ENCODE measurements at places on chromosomes 1 and 21.

DNA sequence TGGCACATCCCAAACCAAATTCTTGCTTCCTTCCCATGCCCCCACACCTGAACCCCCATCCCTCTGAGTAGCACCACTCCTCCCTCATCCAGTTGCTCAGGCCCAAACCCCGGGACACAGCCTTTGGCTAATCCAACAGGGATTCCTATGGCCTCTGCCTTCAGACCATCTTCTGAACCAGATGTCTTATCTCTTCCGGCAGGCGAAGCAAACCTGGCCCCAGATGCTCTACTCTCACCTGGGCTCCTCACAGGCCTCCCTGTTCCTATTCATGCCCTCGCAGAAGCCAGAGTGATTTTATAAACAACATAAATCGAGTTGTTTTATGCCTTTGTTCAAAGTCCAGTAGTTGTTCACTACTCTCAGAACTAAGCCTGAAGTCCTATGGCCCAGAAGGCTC is 12.5 kb upstream of the KCNA2 start:
- no peak for DNase-seq

GRCh38 chr1:6470132-6471085 is 4.4 kb upstream of the TNFRSF25 start:
- DNase-seq, result no peak

DNA sequence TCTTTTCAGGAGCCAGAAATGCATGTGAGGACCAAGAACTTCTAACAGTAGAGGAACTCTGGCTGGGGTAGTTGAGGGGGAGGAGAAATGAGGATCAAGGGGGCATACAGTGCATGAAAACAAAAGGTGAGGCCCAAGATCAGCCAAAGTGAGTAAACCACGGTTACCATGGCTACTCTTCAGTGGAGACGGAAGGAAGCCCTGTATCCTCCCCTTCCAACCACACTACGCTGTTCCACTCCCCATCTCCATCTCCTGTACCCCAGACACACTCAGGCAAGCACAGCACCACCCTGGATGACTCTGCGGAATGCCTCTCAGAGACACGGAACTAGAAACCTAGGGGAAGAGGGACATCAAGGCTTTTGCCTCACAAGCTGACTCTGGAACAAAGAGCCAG is 157.6 kb upstream of the CAMK1G start:
- no peak for DNase-seq

DNA sequence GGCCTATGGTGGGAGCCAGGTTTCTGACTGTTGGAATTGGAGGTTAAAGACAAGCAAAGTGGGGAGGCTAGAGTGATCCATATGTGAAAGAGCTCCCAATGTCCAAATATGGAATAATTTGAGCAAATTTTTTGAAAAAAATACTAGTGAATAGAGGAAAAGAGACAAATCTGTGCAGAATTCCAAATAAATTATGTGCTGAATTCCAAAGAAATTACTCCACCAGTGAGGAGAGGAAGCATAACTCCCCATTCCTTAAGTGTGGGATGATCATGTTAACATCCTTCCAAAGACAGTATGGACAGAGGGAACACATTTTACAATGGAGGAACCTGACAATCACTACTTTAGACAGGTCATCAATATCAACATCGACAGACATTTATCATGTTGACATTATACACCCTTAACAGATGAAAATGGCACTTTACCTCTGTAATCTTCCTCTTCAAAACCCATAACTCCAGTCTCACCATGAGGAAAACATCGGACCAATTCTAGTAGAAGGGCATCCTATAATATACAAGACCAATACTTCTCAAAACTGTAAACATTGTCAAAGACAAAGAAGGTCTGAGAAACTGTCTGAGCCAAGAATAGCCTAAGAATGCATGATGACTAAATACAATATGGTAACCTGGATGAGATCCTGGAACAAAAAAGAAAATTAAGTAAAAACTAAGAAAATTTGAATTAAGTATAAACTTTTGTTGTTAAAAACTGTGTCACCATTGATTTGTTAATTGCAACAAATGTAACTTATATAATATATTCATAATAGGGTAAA is 71.5 kb upstream of the RGS4 start:
- DNase-seq, result no peak

- DNase-seq, result no peak
Measured at GRCh38 chr1:109559995-109560394, 11.6 kb downstream of the GNAI3 start.

DNA sequence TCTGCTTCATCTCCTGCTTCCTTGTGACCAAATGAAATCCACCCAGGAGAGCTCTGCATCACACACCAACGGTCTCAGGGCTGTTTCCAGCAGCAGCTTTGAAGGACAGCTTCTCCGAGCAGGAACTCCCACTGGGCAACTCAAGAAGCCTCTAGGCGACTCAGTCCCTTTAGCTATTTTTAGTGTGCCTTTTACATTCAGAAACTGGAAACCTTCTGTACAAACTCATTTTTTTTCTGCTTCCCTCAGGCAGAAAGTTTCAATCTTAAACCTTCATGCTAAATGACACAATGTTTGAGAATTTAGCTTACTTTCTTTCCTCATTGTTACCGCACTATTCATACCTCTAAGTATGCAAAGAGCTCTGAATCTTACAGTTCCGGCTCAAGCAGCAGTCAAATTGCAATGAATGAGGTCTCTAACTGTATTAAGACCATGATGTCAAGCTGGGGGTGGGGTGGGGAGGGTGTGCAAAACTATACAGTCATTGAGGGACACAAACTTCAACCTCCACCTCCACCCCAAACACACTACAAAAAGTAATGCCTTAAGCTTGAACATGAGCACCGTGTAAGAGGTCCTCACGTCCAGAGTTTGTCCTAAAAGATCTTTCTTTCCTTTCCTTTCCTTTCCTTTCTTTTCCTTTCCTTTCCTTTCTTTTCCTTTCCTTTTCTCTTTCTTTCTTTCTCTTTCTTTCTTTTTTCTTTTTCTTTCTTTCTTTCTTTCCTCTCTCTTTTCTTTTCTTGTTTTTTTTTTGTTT is 16.4 kb upstream of the TARBP1 start:
- DNase-seq, result peak; percentile 88

DNA sequence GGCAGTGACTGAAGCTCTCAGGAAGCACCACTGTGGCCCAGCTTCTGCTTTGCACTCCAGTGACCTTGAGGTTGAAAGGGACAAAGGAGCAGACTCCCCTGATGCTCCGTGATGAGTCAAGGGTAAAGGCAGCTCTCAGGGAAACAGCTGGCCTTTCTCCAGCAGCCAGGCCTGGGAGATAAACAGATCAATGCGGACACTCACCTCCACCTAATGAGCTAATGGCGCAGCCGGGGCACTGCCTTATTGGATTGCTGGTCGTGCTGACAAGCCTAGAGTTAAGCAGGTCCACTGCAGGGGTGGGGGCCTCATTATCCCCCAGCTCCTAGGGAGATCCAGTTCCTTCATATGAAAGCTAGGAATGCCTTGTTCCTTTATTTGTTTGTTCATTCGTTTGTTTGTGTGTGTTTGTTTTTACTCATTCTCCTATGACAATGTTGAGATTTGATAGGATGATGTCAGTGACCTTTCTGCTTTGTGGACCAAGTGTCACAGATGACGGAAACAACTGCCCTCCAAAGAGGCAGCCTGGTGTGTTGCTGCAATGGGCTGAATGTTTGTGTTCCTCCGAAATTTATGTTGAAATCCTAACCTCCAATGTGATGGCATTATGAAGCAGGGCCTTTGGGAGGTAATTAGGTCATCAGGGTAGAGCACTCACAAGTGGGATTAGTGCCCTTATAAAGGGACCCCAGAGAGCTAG is 141.4 kb upstream of the BEND5 start:
- no peak for DNase-seq

DNA sequence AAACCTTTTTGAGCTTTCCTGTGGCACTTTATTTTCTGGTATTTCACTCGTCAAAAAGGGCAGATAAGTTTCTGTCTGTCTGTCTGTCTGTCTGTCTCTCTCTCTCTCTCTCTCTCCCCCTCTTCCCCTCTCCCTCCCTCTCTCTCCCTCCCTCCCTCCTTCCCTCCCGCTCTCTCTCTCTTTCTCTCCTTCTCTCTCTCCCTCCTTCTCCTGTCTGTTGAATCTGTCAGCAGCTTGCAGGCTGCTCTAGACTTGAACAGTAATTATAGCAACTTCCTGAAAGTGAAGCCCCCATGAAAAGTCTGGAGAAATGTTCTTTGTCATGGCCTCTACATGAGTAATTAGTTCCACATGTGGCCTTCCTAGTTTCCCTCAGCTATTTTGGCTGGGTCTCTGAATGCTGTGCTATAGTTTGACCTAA is 275.2 kb upstream of the C1orf105 start:
- no peak for DNase-seq

GRCh38 chr1:180981596-180982387 is 40.9 kb downstream of the STX6 start:
- no peak for DNase-seq

- DNase-seq, result no peak
Measured at GRCh38 chr1:179923029-179923428, 31.6 kb upstream of the CEP350 start.

DNA sequence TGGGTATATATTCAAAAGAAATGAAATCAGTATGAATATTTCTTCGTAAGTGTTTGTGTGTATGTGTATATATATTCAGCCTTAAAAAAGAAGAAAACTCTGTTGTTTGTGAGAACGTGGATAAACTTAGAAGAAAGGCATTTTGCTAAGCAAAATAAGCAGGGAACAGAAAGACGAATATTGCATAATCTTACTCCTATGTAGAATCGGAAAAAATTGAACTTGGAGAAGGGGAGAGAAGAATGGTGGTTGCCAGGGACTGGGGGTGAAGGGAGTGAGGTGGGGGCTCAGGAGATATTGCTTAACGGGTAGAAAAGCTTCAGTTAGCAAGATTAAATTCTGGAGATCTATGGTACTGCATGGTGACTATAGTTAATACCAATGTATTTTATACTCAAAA is 40.3 kb upstream of the NEK7 start:
- DNase-seq, result no peak

GRCh38 chr1:245880754-245881403 is 626.2 kb downstream of the SMYD3 start:
- DNase-seq, result peak; percentile 65

DNA sequence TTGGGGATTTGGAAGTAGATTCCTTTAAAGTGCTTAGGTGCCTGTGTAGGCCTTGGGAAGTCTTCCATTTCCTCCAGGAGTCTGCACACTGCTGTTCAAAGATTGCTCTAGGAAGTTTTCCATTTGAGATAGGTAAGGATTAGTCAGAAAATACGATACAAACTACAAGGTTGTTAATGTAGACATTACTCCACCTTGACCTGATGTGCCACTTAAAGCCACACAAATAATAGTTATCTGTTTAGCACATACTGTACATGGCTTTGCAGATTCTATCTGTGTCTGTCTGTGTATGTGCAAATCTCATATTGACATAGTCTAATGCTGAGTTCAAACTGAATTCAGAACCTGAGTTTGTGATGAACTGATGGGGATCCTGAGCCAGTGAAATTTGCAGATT is 118.4 kb downstream of the RHOU start:
- DNase-seq, result no peak

- DNase-seq, result no peak
Measured at GRCh38 chr1:194300340-194300739, 1113.9 kb upstream of the B3GALT2 start.

DNA sequence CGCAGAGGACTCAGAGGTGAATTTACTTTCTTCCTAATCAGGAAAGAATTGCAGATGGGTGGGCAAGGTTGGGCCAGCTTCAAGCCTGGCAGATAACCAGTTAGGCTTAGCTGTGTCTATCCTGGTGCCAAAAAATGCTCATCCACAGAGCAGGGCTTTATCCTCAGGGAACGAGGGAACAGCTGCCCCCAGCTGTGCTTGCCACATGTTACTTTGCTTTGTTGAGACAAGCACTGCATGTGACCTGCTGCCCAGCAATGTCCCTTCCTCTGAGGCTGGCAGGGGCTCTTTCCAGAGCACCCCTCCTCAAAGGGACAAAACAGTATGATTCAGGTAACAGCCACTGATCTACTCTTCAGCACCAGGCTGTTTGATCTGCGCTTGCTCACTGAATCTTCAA is 505.1 kb upstream of the USP24 start:
- DNase-seq, result no peak

DNA sequence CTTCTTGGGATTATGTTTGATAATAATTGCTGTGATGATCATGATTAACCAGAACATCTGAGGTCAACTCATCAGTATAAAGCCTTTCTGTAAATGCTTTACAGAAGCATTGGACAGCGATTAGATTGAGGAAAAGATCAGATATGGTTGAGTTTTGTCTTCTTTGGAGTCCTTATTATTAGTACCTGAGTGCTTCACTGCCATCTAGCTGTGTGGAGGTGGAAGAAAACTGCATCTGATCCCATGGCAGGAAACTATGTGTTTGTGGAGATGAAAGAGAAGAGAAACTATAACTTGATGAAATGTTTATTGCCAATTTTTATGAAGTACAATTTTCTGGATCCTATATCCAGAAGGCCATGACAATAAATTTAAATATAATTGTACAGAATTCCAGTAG is 11.4 kb downstream of the FLG2 start:
- DNase-seq, result no peak

DNA sequence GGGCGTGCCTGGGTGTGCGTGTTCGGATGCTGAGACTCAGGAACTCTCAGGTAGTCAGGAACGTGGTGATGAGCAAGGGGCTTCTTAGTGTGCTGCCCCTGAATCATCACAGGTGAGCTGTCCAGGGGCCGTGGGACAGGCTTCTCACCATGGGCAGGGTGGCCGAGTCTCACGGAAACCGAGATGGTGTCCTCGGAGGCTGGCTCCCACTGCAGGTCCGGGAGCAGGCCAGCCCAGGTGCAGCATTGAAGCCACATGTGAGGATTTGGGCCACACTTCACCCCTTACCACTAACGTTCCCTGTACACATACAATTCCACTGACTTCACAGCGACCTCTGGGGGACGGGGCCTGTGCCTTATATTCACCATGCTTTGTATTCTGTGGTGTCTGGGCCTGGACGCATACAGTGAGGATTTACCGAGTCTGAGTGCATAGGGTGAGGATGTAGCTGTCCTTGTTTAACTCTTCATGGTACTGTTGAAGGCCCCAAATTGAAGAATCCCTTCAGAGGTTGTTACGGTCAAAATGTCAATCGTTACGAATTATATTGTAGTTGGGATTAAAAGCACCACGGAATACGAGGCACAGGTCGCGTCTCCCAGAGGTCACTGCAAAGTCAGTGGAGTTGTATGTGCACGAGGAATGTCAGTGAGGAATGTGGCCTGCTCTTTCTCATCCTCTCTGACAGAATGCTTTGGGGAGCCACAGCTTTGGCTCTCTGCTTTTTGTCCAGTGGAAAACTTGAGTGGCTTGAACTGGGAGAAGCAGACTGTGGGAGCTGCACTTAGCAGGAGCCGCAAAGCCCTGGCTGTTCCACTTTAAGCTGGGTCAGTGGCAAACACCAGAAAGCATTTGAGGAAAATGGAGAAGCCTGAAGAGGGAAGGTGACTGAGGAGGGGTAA is 95.3 kb downstream of the MTR start:
- no peak for DNase-seq

DNA sequence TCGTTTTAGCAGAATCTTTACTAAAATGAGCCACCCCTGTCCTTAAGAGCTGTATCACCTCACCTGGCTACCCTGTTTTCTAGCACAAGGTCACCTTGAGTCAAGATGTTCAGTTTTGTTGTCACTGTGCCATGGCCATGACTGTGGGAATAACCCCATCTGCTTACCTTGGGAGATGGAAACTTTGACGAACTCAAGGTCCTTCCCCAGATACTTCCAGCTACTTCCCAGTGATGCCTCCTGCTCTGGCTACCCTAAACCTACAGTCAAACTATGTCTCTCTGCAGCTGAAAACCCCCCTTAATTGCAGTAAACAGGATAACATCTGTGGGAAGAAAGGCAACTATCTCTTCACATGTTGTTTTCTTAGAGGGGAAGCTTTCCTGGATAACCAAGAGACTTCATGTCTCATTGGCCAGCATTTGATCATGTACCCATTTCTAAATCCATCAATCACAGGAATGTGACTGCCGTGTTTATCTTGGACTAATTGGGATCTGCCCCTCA is 89.5 kb upstream of the C1orf21 start:
- DNase-seq, result no peak

GRCh38 chr21:36981049-36981391 is 14.6 kb upstream of the HLCS start:
- no peak for DNase-seq
